Esophagus muscularis mucosa (tissue), 4 donors: ENCODE measurements at places on chromosomes 1 and 21. TPM values are rescaled to one million over a fixed set of nuclear protein-coding genes. Genes with fewer than 3 reads are reported as not detected.

The CD84 gene
- total RNA-seq, result 3.7 TPM

The ARHGEF16 gene
- 0.71 TPM for total RNA-seq

DNA sequence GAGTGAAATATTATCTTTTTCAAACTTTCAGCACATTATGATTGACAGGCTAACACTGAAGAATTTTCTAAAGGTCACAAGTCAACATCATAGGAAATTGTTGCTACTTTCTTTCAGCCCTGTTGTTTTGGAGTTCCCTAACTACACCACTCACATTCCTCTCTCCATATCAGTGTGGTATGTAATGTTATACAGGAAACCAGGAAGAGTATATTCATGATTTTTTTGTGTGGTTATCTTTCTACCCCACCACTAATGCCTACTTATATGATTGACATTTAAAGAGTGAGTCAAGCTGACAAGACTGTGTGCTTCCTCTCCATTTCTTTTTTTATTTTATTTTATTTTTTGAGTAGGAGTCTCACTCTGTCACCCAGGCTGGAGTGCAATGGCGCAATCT, 47.8 kb upstream of the PRDM2 start:
- no peak for DNase-seq

GRCh38 chr1:43414634-43415223, 25.0 kb downstream of the SZT2 start:
- no peak for DNase-seq

DNA sequence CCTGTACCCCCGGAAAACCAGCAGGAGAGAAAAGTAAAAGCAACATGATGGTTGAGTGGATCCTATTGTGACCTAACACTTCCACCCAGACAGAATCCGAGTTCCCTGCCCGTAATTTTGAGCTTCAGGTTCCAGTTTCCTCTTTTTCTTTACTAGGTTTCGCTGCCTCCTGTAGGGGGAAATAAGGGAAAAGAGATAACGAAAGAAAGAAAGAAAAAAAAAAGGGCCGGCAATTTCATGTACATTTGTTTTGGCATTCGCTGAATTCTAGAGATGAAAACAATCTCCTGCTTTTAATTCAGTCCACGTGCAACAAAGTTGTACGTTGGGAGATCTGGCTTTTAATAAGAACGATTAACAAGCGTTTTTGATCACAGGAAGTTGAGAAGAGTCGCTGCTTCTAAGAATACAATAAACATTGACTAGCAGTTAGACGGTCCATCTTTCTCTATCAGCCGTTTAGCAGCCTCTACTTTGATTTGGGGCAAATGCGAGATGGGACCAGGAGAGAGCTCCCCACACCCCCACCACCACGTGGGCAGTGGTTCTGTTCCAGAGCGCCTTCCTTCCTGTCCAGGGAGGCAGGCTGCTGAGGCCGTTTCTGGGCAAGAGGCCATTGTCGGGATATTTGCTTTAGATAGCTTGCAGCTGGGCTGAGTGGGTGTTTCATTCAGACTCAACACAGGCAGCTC, 155.9 kb upstream of the RUNX1 start:
- no peak for DNase-seq

DNA sequence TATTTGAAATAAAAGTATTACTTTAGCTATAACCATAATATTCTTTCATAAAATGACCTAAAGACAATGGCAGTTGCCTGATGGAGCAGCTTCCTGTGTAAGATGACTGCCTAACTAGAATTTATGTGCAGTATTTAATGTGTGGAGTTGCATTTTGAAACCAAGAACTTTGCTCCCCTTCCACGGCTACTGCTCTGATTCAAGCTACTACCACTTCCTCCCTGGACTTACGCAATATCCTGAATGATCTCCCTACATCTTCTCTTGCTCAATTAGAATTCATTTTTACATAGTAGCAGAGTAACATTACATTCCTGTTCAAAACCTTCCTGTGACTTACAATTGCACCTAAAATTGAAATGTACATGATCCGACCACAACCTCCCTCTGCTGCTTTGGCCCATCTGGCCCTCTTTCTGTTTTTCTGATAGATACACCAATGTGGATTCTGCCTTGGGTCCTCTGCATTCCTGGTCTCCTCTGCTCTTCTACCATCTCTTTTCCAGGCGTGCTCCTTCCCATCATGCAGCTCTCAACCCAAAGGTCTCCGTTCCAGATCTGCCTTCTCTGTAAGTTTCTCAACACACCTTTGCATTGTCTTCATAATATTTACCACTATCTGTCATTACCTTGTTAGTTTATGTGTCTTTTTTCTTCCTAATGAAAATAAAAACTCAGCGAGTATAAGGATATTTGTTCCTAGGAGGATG, 47.4 kb upstream of the USP25 start:
- DNase-seq, result no peak

GRCh38 chr1:66315671-66316070, 218.3 kb upstream of the SGIP1 start:
- DNase-seq, result no peak

GRCh38 chr1:210467440-210468043, 138.8 kb downstream of the HHAT start:
- no peak for DNase-seq

DNA sequence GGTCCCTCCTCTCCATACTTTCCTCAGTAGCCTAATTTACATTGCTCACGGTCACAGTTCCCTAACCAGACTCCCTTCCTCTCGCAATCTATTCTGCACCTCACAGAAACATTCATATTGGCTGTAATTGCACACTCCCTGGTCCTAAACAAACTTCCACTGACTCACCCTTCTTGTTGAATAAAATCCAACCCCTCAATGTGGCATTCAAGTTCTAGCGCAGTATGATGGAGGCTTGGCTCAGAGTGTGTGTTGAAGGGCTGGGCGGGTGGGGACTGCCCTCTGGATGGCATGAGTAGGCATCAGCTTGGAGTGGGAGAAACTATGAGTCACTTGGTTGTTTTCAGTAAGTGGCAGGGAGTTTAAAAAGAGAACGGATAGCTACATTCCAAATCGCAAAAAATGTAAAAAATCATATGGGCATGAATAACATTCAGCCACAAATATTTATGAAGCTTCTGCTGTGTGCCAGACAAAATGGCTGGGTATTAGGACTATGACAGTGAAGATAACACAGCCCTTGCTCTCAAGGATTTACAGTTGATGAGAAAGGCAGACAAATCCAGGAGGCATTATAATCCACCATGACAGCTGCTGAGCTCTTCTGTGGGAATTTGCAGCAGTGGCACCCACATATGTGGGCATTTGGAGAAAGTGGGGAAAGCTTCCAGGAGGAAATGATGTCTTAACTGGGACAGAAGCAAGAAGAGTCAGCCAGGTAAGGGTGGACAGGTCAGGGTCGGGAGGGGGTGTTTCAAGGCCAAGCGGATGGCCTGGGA, 42.2 kb upstream of the LYST start:
- DNase-seq, result no peak

GRCh38 chr21:44408226-44408625, 47.1 kb upstream of the LRRC3 start:
- no peak for DNase-seq
